Tongue (tissue), 3 donors: ENCODE measurements at places on chromosomes 5 and 9. TPM values are rescaled to one million over a fixed set of nuclear protein-coding genes. Genes with fewer than 3 reads are reported as not detected.

DNA sequence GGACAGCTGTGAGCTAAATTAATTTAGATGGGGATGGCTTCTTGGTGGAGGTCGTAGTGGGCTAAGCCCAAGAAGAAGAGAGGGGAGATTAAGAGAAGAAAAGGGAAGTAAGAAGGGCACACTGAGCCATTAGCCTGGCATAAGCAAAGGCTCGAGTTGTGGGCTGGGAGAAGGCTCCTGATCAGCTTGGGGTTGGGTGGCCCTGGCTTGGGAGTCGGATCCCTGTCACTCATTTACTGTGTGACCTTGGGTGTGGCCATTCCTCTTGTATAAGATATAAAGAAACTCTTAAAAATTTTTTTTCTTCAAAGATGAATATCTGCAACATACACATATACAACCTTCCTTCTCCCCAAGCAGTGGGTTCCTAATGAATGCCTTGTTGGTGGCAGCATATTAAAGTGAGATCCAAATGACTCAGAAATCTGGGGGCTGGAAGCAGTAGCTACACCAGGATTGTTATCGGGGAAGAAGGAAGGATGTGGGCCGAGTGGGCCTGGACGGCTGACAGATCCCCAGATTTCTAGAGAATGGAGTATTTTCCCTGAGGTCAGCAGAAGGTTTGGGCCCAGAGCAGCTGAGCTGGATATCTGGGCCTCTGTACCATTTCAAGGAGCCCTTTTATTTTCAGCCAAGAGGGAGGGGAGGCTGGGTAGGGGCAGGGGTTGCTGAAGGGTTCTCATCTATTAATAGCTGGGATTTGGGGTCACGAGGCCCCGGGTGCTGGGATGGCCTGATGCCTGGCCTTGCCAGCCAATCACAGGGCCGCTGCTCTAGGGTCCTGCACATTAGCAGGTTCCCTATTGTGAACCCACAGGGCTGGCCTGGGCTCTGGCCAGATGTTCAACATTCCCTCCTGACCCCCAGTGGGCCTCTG lies 52.1 kb downstream of the PPARGC1B start:
- DNase-seq: no peak

DNA sequence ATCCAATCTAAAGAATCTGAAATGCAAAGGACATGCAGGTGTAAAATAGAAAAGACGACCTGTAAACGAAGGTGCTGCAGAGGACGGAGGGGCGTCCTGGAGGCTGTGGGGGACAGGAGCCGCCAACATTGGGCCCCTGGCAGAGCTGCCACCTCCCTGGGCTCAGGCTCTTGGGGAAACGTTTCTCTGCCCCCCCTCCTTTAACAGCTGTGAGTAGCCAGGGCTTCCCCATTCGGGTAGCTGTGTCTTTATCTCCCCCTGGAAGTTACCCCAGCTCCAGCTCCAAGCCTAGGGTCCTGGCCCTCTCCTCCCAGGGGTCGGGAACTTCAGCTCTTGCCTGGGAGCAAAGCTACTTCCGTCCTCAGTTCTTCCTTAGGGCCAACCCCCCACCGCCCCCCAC lies 51.5 kb downstream of the PSD2 start:
- DNase-seq: no peak

- no peak for DNase-seq
Measured at GRCh38 chr5:67465537-67466207, 269.1 kb upstream of the CD180 start.

The GMCL2 gene
- total RNA-seq: not detected

The LSM11 gene
- total RNA-seq: 7.5 TPM
